Esophagus squamous epithelium (tissue), 5 donors: ENCODE measurements at places on chromosomes 6 and 20.

- no peak for DNase-seq
These were observed 4.0 kb downstream of the LRRC73 start for GRCh38 chr6:43506171-43506570.

DNA sequence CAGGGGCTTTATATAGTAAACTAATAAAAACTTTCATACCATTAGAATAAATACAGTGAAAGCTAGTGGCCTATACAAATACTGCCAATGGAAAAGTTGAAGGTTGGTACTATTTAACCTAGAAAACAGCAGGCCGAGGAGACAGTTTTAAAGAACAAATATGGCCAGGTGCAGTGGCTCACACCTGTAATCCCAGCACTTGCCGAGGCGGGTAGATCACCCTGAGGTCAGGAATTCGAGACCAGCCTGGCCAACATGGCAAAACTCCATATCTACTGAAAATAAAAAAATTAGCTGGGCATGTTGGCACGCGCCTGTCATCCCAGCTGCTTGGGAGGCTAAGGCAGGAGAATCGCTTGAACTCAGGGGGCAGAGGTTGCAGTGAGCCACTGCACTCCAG lies 24.8 kb downstream of the GLYATL3 start:
- DNase-seq, result no peak

- no peak for DNase-seq
These were observed 858 bp downstream of the FAM83D start for GRCh38 chr20:38926934-38927616.

DNA sequence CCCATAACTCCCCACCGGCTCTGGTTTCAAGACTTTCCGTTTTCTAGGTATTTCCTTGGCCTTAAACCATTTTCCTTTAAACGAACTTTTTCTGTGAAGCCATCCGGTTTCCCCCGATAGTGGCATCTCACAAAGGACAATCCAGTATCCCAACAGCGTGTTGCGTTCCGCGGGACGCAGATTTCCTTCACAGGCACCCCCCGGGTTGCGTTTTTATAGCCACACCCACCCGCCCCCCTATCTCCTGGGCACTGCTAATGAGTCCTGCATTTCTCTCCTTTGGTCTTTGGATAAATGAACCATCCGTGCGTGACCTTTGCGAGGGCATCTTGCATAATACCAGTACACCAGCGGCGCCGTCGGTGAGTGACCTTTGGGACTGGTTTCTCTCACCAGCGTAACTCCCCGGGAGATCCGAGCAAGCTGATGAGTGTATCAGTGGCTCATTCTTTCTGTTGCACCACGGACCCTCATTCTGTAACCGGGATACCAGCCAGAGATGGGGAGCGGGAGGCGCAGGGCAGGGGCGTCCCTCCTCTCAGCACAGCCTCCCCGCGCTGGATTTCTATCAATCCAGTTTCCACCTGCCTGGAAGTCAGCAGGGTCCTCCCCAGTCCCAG lies 586 bp upstream of the NQO2 start:
- DNase-seq, result peak; percentile 72

DNA sequence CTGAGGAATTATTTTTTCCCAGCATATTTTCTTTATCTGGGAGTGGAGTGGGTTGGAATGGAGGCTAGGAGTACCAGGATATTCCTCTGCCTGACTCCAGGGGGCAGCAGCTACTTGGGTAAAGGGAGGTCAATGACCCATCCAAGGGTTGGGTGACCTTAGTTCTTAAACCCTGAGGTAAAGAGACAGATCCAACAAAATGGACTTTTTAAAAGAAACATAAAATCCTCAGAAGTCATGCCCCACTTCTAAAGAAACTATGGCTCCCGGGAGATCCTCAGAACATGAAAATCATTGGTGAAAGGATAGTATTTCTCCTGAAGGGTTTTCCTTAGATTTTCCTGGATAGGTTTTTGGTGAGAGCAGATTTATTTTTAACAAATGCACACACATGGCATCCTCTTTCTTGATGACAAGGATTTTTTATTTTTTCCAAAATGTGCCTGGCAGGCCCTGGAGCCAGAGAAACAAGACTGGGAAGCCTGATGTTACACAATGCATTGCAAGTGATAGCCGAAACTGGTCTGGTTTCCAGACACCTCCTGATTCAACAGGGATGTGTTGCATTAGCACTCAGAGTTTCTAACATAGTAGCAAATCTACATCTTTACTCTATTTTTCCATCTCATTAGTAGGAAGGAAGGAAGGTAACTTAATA lies 240.9 kb upstream of the BTBD3 start:
- DNase-seq, result no peak

DNA sequence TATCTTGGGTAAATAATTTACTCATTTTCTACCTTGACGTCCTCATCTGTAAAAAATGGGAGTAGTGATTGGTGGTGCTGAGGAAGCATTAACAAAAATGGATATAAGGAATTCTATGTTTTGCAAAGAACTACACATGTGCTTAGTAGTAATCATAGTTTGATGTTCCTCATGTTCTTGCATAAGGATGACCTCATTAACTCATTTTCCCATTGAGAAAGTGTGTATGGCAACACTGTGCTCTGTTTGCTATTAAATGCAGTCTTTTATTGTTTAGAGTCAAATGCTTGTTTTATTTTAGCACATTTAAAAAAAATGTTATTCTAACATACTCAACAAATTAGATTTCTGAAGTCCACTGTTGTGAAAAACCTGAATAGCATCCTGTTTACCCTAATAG lies 211.2 kb upstream of the RSPO3 start:
- DNase-seq, result no peak

GRCh38 chr20:35271904-35272303 lies 6.0 kb downstream of the MMP24OS start:
- DNase-seq, result no peak

DNA sequence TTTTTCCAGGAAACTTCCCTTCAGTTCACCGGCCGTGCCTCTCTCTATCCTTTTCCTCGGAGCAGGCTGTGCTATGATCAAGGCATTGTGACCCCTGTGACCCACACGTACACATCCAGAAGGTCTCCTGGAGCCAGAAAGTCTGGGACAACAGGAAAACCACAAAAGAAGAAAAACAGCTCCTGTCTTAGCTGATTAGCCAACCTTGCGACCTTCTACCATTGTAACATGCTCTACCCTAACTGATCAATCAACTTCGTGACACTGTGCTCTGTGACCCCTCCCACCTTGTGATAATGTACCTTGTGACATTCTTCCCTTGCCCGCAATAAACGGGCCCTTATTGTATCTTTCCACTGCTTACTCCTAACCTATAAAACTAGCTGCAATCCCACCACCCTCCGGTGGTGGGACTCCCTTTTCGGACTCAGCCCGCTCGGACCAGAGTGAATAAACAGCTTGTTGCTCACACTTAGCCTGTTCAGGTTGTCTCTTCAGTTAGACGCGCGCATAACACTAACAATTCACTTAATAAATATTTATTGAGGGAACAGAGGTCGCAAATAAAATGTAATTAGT lies 24.2 kb downstream of the ZNF311 start:
- no peak for DNase-seq

GRCh38 chr20:41854765-41855164 lies 236.6 kb upstream of the CHD6 start:
- no peak for DNase-seq

GRCh38 chr6:18543051-18543450 lies 155.9 kb downstream of the RNF144B start:
- no peak for DNase-seq

DNA sequence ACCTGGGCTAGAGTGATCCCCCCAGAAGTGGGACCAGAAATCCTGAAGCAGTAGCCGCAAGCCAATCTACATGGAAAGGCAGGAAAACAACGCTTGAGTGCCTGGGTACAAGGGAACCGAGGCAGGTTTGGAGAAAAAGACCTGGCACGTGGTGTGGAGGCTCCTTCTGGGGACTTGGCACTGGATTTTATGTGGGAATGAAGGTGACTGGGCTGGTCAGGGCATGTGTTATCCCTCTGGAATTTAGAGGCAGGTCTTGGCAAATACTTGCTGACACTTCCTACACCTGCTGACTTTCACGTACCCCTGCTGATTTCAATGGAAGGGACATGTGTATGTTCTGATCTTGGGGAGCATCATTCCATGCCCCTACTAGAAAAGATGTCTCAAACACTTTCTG lies 25.0 kb upstream of the FAM217A start:
- DNase-seq, result no peak

- no peak for DNase-seq
These were observed 32.0 kb downstream of the ATXN1 start for GRCh38 chr6:16729183-16729691.

- DNase-seq, result no peak
These were observed 23.9 kb upstream of the C6orf141 start for GRCh38 chr6:49526598-49526997.

DNA sequence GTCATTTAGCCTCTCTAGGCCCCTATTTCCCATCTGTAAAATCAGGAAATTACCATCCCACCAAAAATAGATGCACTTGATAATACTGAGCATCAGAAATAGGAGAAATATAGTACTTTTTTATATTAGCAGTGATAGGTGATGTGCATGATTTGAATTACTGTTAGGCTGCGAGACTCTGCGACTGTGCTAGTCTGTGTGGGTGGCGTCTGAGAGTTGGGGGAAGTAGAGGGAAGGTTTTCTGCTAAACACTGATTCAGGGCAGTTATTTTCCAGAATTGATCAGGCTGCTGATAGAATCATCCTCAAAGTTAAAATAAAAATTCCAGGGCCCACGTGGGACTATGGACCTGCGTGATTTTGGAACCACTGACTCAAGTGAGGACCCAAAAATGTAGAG lies 60.4 kb upstream of the ARMH2 start:
- DNase-seq, result no peak

DNA sequence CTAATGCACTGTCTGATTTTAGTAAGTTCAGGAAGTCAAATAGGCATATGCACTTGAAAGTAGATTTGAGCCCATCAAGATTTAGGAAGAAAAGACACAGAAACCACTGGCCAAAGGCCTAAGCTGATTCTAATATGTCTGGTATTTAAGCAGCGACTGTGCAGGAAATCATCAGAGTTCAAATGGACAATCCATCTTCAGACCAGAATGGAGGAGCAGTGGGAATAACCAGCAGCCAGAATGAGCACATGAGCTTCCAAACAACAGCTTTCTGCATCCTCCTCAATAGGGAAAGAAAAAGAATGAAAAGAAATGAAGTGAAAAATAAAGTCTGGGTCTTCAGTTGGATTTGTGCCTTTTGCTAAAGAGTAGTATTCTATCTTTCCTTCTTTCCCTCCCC lies 50.6 kb downstream of the SOD2 start:
- no peak for DNase-seq

DNA sequence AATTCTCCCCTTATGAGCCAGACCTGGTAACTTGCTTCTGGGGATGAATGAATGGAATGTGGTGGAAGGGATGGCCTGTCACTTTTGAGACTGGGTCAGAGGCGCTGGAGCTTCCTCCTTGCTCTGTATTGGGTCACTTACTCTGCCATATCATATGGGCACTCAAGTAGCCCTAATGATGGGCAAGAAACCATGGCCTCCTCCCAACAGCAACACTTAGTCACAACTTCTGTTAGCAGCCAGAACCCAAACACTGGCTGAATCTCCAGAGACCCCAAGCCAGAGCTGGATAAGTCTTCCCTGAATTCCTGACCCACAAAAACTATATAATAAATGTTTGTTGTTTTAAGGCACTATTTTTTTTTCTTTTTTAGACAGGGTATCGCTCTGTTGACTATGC lies 5.5 kb downstream of the E2F1 start:
- DNase-seq, result no peak

DNA sequence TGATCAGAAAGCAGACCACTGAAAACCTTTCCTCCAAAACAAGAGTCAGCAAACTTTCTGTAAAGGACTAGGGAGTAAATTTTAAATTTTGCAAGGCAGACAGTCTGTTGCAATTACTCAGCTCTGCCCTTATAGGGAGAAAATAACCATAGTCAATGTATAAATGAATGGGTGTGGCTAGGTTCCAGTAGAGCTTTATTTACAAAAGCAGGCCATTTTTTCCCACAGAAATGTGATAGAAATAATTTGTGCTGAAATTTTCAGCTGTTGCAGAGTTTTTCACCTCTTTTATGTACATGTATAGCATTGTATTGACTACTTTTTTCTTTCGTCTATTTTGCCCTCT lies 7.7 kb downstream of the AMD1 start:
- no peak for DNase-seq

- DNase-seq, result no peak
These were observed 34.8 kb downstream of the NR2E1 start for GRCh38 chr6:108200631-108201030.

DNA sequence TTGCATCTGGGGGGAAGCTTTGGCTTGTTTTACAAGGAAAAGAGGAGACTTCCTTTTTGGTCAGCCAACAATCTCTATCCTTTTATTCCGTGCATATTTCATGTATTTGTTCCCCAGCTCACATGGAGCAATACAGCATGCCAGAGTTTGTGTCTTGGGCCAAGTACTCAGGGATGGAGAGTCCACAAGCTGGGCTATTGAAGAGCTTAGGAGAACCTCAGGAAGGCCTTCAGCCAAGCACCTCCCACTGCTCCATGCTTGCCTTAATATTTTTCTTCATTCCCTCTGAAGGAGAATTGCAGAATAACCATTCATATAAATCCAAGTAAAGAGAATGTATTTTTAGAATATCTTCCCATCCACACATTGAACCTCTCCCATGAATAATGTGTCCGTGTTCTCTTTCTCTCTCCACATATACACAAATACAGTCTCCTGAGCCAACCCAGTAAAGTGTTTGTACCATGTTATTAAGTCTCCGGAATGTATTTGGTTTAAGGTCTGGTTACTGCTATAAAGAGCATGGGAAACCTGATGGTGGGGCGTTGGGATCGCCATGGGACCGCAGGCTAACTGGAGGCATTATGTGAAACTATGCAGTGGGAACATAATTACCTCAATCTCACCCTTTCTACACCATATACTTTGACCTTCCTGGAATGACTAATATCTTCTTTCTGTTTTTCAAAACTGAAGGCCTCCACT lies 3.0 kb downstream of the LAMA4 start:
- DNase-seq, result no peak
